ENCODE measurements at places on chromosomes 7 and 10.

DNA sequence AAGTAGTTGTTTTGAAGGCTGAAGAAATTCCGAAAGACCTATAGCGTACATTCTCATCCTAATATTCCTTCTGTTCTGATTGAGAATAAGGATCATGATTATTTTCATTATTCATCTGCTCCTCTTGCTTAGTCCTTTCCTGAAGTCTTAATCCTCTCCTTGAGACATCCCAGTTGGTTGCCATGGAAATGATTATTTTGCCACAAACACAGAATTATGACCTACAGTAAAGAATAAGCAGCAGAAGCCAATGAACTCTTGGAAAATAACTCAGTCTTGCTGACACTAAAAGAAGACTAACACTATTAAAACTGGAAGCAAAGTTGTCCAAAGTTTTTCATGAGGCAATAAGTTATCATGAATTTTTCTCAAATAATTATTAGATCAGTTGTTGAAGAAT lies 47.8 kb upstream of the JAZF1 start:
- no peak for DNase-seq

DNA sequence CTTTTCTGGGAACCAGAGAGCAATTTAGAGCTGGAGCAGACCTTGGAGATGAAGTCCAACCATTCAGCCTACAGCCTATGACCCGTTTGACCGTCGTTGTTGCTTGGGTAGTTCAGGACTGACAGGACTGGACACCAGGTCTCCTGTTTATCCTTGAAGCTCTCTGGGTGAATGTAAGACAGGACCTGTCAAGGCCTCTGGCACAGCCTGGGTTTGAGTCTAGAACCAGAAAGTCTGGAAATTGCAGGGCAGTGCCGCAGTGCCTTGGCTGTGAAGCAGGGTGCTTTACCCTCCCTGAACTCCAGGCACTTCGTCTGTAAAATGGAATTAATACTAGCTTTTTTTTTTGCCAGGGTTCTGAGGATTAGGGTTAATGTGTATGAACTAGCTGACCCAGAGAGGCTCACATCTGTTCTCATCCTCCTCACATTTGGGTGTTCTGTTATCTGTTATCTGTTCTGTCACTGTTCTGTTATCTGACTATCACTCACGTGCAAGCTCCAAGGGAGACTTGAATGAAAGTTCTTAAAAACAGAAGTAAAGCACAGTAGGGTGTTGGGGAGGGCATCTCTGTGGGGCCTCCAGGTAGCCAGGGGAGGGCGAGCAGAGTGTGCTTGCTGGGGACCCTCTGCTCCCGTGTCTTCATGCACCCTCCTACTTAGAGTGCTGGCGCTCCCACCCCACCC lies 9.9 kb downstream of the BLVRA start:
- no peak for DNase-seq

GRCh38 chr7:28732071-28732869 lies 225.9 kb downstream of the TRIL start:
- DNase-seq: peak; percentile 65

DNA sequence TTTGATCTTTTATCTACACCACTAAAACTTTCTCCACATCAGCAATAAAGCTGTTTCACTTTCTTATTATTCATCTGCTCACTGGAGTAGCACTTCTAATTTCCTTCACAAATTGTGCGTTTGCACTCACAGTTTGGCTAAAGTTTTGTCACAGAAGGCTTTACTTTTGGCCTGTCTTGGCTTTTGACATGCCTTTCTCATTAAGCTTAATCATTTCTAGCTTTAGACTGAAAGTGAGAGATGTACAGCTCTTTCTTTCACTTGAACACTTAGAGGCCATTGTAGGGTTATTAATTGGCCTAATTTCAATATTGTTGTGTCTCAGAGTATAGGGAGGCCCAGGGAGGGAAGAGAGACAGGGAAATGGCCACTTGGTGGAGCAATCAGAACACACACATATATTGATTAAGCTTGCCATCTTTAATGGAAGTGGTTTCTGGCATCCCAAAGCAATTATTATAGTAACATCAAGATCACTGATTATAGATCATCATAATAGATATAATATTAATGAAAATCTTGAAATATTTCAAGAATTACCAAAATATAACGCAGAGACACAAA lies 512.5 kb downstream of the ETV1 start:
- no peak for DNase-seq

DNA sequence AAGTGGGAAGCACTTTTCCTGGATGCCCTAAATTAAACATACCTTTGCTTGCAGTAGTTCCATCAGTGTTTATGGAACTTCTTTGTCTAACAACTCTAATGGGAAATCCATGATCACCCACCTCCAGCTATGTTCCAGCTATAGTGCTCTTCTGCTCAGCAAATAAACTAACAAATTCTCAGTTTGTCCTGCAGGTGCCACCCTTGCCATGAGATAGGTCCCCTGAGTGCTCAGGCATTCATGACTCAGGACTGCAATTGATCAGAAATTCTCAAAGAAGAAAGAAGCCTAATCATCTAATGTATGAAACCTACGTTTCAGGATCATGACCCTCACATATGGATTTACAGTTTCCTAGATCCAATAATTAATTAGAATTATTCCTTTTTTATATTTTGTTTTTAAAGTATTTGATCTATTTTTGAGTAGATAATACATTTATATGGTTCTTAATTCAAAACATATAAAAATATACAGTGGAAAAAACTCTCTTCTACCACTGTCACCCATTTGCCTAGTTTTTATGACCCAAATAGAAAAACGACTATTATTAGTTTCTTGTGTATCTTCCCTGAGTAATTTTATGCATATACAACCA lies 48.7 kb upstream of the DYNC1I1 start:
- peak; percentile 44 for DNase-seq

- DNase-seq: no peak
These were observed 13.9 kb downstream of the SND1 start for GRCh38 chr7:127665922-127666321.

DNA sequence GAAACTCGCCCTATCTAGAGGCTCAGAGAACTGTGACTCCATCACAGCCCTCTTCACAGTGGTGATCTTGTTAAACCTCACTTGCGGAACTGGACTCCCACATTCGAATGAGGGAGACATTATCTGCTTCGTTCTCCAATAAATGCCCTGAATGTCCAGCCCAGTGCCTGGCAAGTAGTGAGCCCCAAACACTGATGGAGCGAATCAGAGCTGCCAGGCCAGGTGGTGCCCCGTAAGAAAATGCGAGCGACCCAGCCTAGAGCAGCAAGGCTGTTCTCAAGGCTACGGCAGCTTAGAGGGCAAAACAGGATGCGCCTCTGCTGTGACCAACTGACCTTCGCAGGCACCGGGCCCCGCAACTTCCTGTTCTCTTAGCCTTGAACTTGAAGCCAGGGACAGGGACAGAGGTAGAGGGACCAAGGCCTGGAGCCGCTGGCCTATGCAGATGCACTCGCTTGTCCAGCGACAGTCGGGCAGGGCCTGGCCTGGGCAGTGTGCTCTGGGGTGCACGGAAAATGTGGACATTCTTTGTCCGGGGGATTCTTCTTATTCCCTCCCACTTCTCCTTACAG lies 217.6 kb downstream of the TCERG1L start:
- no peak for DNase-seq

- DNase-seq: peak; percentile 86
These were observed 2.8 kb upstream of the PPP1R3C start for GRCh38 chr10:91635401-91636400.

DNA sequence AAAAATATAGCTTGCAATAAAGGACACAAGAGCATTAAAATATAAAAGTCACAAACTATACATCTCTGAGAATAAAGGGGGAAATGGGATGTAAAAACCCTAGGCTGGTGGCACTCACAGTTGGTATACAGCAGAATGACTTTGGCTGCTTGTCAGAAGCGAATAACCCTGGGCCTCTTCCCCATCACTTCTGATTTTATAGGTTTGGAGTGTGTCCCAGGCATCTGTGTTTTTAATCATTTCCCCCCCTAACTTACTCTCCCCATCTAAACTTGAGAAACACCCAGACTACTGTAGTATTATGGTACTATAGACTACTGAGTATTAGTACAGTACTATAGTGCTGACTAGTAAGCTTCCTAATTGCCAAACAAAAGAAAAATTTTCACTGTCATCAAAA lies 1.8 kb upstream of the RPA3 start:
- DNase-seq: no peak

- no peak for DNase-seq
These were observed 22.0 kb upstream of the GHRHR start for GRCh38 chr7:30941582-30942323.

DNA sequence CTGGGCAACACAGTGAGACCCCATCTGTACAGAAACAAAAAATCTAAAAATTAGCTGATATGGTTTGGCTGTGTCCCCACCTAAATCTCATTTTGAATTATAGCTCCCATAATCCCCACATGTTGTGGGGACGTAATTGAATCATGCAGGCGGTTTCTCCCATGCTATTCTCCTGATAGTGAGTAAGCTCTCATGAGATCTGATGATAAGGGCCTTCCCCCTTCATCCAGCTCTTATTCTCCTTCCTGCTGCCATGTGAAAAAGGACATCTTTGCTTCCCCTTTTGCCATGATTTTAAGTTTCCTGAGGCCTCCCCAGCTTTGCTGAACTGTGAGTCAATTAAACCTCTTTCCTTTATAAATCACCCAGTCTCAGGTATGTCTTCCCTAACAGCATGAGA lies 136.5 kb downstream of the SFMBT2 start:
- DNase-seq: no peak

- DNase-seq: peak; percentile 49
These were observed 880.6 kb downstream of the LRMDA start for GRCh38 chr10:76311752-76312636.

- DNase-seq: no peak
These were observed 49.4 kb downstream of the AKR1D1 start for GRCh38 chr7:138125598-138126111.

DNA sequence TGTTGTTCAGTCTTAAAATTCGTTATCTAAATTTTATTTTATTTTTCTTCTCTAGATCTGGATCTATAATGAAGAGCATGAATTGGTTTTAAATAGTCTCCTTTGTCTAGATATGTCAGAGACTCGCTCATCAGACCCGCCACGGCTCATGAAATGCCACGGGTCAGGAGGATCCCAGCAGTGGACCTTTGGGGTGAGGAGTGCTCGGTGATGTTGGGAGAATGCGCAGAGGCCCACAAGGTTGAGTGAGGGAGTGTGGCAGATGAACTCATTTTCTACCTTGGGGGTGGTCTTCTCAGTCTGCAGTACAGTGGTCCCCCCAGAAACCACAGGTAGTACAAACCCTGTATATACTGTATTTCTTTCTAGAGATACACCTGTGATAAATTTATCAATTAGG lies 95.3 kb downstream of the GALNT11 start:
- no peak for DNase-seq

GRCh38 chr7:23893176-23893941 lies 183.3 kb downstream of the STK31 start:
- peak; percentile 66 for DNase-seq

DNA sequence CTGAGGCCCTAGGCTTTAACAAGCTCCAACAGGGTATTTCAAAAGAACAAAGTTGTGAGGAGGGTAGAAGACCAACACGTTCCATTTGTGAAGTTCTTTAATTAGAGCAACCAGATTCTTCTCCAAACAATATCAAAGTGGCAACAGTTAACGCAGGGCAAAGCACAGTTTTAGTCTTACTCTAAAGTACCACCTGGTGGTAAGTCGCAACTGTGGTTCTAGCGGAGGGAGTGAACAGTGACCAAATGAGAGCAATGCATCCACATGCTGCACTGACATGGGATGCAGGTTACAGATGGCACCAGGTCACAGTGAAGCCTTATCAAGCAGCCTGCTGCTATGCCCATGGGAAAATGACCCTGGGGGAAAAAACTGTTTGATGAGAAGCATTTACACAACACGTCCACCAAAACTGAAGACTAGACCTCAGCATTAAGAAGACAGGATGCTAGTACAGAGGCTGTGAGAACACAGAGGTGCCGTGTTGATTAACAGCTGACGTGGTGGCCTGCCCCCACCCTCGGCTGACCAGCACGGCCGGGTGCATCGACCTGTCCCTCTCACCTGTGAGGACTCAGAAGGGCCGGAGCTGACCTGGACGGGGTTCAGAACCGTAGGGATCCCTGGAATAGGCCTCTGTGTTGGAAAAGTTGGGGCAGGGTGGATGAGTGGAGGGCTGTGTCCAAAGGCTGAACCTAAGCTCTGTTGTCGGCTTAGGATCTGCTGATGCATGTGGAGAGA lies 211.2 kb downstream of the GLI3 start:
- DNase-seq: no peak

GRCh38 chr7:22185559-22185958 lies 171.4 kb downstream of the RAPGEF5 start:
- no peak for DNase-seq

DNA sequence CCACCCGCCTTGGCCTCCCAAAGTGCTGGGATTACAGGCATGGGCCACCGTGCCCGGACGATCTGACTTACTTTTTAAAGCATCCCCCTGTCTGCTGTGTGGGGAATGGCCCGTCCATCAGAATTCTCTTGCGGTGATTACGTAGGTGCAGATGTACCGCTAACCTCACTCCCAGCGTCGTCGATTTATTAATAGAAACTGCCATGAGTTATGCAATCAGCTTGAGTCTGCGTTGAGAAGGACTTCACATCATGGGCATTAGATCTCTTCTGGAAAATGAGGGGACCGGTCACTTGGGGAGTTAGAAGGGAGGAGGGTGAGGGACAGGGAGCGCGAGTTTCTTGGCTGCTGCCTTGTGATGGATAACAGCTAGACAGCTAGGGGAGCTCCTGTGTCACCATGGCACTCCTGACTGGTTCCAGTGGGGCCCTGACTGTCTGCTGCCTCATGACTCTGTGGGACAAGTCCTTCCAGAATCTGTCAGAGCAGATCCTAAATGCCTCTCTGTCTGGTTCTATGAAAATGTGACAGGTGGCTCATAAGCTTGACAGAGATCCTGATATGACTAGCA lies 35.2 kb downstream of the POR start:
- no peak for DNase-seq

DNA sequence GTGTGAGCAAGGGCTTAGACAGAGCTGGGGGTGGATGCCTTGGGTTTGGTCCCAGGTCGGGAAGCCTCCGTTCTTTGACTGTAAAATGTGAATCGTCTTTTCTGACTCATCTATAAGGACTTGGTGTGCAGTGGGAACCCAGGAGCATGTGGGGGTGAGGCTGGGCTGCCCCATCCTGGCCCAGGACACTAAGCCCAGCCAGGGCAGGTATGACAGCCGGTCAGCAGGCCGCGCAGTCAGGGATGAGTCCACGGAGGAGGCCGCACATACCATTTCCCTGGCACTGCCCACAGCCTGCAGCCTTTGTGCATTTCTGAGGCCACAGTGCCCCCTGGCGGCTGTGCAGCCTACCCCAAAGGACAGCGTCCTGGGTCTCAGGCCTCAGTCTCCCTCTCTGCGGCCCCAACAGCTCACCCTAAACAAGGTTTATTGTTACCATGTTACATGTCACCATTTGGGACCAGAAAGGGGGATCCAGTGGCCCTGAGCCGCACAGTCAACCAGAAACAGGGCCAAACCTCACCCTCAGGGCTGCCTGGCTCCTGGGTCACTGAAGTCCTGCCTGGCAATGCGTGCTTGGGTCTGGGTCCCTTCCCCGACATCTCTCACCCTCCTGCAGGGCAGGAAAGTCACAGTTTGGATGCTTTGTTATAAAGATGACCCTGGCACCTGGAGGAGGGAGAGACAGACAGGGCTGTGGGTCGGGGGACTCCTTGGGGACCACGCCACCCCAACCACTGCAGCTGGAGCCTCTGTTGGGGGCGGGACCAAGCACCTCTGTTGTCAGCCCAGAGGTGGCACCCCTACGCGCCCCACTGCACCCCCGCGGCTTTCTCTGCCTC lies 14.4 kb upstream of the SH2B2 start:
- DNase-seq: peak; percentile 72

- DNase-seq: peak; percentile 28
These were observed 217.8 kb upstream of the HPS1 start for GRCh38 chr10:98664329-98665042.

Measured in fibroblast of skin of scalp (primary cell).